Mesothelial cell of epicardium (in vitro differentiated cells): ENCODE measurements at places on chromosomes 5 and 9.

- no peak for DNase-seq
- no peaks in the 10 kb centered on the region for H3K4me1 ChIP-seq
- H3K27me3 ChIP-seq = no peaks in the 10 kb centered on the region
- H3K4me3 ChIP-seq = no peak overlapping the region
- H3K27ac ChIP-seq = no peak overlapping the region
Measured at GRCh38 chr9:17342696-17343095, 207.9 kb downstream of the CNTLN start.

DNA sequence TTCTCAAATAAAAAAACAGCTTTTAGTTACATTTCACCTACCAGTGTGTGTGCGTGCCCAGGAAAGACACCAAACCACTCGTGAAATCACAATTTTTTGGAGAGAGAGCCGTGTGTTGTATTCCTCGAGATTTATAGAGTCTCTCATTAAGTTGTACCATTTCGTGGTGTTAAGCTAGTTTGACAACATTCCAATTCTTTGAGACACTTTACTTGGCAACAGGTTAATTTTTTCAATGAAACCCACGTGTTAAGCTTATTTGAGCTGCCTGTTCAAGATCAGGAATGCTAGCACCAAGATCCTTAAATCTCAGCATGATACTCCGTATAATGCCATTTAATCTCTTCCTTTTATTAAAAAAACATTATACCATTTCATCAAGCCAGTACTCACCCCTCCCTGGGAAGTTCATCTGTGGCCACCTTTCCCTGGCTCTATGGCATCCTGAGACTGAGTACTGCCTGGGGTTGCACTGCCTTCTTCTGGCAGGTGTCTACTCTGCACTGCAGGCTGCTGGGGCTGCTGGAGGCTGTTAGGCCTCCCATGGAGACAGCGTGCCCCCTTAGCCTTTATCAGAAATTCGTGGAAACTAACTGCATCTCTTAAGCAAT, 143.7 kb downstream of the ARHGAP26 start:
- peaks cover 12% of the 10 kb centered on the region for H3K36me3 ChIP-seq
- no peak overlapping the region for H3K4me3 ChIP-seq
- no peak for DNase-seq
- no peak overlapping the region for H3K27ac ChIP-seq
- H3K4me1 ChIP-seq = peaks cover 11% of the 10 kb centered on the region
- no peaks in the 10 kb centered on the region for H3K27me3 ChIP-seq

- H3K4me3 ChIP-seq = no peak overlapping the region
- peaks cover 3% of the 10 kb centered on the region for H3K27me3 ChIP-seq
- no peak overlapping the region for H3K27ac ChIP-seq
- no peak for DNase-seq
- H3K4me1 ChIP-seq = no peaks in the 10 kb centered on the region
Measured at GRCh38 chr5:21784487-21784886, 1068.7 kb downstream of the CDH12 start.

DNA sequence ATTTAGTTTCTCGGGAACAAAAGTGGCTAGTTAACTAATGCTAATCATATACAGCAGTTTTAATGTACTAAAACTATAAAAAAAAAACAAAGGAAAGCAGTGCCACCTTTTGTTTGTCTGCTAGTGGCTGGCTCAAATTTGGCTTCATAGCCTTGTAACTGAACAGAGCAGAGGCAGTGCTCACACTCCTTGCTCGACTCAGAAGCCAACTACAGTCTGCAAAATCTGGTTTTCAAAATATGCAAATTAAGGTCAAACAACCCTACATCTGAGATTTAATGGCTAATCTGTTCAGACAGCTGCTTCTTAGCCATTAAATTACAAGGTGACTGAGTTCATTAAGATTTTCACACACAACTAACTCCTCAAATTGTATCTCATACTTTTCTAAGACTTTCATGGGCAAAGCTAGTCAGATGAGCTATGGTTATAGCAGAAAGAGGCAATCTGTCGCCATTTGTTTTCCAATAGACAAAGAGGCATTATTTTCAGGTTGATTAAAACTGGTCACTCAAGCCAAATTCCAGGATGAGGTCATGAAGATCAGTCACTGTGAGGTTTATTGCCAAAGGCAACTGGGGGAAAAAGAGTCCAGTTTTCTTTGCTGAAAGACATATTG, 56.8 kb upstream of the EPB41L4A start:
- H3K27me3 ChIP-seq = no peaks in the 10 kb centered on the region
- H3K4me3 ChIP-seq = no peak overlapping the region
- H3K36me3 ChIP-seq = no peaks in the 10 kb centered on the region
- no peak for DNase-seq
- peak overlapping the region; percentile 68 for H3K27ac ChIP-seq
- H3K4me1 ChIP-seq = peaks cover 50% of the 10 kb centered on the region

GRCh38 chr9:17863213-17863883, 284.5 kb downstream of the SH3GL2 start:
- H3K36me3 ChIP-seq = no peaks in the 10 kb centered on the region
- no peak for DNase-seq
- H3K4me3 ChIP-seq = no peak overlapping the region
- no peaks in the 10 kb centered on the region for H3K4me1 ChIP-seq
